ENCODE measurements at places on chromosomes 5 and 9.

DNA sequence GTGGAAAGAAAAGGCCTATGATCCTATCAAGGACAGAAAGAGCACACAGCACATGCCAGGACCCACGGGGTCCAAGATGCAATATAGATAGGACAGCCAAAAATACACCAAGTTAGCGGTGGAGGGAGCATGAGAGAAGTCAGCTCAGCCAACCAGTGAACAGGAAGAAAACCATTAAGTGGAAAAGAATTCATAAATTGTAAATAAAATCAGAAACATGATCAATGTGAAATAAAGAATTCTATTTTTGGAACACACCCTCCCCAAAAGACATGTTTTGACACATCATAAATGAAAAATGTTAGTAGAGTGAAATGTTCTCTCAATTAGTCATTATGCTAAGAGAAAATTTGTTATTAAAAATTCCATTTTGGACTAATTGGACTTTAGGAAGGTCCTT lies 35.6 kb downstream of the ATPSCKMT start:
- DNase-seq, result no peak

- DNase-seq, result no peak
These were observed 13.3 kb downstream of the PKD2L2 start for GRCh38 chr5:137902408-137903133.

GRCh38 chr9:83501565-83501964 lies 36.6 kb downstream of the FRMD3 start:
- DNase-seq, result no peak

DNA sequence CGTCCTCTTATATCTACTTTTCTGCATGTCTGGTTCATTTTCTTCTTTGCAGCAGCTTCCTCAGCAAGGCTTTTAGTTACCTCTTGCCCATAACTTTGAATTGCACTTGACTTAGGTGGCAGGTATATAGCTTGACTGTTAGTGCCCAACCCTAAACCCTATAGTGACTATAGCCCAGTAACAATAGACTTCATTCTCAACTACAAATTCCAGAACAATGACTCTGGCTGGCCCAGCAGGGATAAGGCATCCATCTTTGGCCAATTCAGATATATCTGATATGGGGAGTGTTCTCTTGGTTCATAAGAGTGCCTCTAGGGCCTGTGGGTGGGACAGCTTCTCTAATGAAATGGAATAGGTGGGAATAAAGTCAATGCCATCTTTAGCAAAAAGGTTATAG lies 246.2 kb downstream of the DMRT2 start:
- no peak for DNase-seq

DNA sequence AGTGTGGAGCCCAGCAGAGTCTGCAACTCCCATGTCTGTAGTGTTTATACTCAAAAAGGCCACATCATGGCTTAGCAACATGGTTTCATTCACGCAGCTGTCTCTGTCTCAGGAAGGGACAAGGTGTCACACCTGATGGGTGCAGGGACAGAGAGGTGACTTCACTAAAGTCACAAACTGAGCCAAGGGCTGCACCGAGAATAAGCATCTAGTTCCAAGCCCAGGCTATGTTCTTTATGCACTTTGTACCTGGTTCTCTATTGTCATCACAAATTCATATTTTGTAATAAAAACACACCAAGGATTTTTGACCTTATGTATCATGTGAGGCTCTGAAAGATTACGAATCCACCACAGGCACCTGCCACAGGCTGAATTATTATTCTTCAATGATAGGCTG lies 64.9 kb upstream of the STK32A start:
- no peak for DNase-seq

Data from germinal center (tissue), 1 donor.